SJSA1 (cell line): ENCODE measurements at places on chromosomes 1 and 21. TPM values are rescaled to one million over a fixed set of nuclear protein-coding genes. Genes with fewer than 3 reads are reported as not detected.

DNA sequence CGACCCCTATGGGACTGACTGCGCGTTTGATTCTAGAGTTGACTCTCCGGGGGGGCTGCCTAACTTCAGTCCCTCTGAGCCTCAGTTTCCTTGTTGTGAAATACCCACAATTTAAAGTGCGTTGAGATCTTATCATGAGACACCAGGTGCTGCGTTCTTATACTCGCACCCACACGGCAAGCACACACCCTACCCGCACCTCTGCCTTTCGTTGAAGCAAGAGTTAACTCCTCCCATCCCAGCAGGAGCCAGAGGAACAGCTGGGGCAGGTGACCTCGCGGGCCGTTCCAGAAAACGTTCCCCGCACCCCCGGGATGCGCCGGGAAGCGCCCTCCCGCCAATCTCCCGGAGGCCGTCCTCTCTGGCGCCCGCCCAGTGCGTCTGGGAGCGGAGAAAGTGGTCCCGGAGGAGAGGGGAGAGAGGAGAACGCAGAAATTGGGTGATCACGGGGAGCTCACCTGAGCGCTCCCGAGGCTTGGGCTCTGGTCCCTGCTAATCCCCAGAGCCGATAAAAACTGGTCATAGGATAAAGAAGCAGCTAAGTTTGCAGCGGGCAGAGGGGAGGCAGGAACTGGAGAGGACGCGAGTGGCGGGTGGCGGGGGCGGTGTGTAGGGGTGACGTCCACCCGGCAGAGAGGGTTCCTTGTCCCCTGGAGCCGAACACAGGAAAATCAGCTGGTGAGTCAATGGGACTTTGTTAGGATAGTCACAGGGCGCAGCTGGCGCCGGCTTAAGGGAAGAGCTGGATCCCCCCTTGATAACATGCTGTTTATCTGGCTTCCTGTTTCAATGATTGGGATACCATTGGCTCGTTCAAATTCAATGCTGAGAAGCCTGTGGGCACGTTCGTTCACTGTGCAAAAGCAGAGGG, 869 bp downstream of the NAV1 start:
- peak; percentile 75 for DNase-seq

- DNase-seq: no peak
These were observed 55.7 kb downstream of the ADSS2 start for GRCh38 chr1:244395965-244396364.

DNA sequence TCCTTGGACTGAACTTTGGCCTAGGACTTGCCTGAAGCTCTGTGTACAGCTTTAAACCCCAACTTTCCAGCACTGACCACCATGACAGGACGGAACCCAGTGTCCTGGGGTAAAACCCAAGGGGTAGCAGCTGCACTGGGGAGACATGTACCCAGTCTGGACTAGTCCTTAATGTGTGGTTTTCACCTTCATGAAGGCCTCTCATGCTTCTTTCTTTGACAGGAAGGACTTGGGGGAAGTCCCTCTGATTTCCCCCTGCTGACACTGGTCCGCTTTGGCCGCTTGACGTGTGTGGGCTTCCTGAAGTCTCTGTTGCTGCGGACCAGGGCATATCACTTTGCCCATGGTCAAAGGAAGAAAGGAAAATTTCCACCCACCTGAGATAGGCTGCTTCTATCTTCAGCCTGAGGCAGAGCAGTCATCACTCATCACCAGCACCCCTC, 66.3 kb upstream of the PRDX6 start:
- no peak for DNase-seq

- no peak for DNase-seq
These were observed 20.7 kb downstream of the METTL13 start for GRCh38 chr1:171802207-171802606.

- peak; percentile 11 for DNase-seq
These were observed 2.7 kb downstream of the RPRD2 start for GRCh38 chr1:150366416-150367296.

DNA sequence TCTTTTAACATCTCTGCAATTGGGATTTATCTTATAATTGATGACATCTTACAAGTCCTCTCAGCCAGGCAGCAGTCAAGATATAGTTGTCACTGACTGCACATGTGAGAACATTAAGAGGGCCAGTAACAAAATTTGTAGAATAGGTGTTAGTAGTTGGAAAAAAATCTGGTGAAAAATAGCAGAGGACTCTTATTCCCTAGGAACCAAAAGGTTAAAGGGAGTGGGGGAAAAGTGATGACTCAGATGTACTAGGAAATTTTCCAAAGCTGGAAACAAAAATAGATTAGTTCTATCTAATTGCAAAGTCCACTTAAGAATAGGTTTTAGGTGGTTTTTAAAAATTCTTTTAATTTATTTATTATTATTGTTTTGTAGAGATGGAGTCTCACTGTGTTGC, 3.6 kb downstream of the NUP210L start:
- no peak for DNase-seq

Gene PLEKHN1
- 0.34 TPM in 1 of 2 replicates, not detected in the other for total RNA-seq

Gene TMEM240
- total RNA-seq: 0.31 and 0.47 TPM in 2 replicates

Gene HSD3B1
- total RNA-seq: not detected in 2 replicates
